Suppressor macrophage treated with lipopolysaccharide for 1 hour (primary cell): ENCODE measurements at places on chromosomes 5 and 9.
A peak's percentile ranks its signal among the peaks of the same experiment; 100 is the strongest.

DNA sequence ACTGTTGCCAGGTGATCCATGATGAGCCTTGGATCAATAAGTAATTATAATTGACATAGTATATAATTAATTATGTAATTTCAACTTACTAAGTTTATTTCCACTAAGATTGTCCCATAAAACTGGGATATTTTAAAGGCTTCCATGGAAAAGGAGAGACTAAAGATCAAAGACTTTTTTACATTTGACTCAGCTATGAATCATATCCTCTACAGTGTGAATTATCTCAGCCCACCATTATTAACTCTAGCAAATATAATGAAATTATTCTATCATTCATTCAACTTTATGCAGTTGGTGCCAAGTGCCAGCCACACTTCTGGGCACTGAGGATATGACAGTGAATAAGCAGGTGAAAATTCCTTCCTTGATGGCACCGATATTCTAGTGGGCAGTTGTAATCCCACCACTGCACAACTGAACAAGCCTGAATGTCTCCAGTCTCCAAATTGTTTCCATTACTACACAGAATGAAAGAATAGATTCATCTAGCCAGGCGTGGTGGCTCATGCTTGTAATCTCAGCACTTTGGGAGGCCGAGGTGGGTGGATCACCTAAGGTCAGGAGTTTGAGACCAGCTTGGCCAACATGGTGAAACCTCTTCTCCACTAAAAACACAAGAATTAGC, 21.9 kb upstream of the TXN start:
- no peak for DNase-seq

- DNase-seq = peak; percentile 48
Measured at GRCh38 chr9:117744856-117745389, 40.7 kb downstream of the TLR4 start.

DNA sequence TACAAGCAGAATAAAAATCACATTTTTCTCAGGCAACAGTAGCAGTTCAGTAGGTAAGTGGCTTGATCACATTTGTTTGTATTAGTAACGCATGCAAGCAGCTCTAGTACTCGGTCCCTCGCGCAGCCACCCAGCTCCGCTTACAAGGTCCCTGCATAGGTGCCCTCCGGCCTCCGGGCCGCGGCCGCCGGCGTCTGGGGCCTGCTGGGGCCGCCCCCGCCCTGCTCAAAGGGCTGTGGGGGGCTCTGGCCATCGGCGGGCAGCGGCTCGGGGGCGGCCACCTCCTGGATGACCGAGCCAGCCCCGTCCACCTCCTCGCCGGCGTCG, 50.2 kb upstream of the UBAC1 start:
- DNase-seq = no peak

GRCh38 chr5:73137563-73138530, 17.5 kb downstream of the TMEM171 start:
- no peak for DNase-seq

DNA sequence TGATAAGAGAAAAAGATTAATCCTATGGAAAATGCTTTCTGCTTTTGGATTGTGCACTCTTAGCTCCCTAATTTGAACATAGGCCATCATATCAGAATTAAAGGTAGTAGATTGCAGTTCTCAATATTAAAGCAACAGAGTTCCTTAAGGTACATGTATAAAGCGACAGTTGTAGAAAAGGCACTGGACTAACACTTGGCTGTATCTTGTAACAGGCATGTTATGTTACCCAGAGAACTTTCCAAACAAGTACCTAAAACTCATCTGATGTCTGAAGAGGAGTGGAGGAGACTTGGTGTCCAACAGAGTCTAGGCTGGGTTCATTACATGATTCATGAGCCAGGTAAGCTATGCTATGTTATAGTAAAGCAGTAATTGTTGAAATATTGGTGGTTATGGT, 3.3 kb upstream of the SECISBP2 start:
- DNase-seq = no peak

- DNase-seq = no peak
Measured at GRCh38 chr5:570886-571285, 41.3 kb upstream of the CEP72 start.

- DNase-seq = peak; percentile 57
Measured at GRCh38 chr9:116992865-116993264, 305.8 kb downstream of the TRIM32 start.

DNA sequence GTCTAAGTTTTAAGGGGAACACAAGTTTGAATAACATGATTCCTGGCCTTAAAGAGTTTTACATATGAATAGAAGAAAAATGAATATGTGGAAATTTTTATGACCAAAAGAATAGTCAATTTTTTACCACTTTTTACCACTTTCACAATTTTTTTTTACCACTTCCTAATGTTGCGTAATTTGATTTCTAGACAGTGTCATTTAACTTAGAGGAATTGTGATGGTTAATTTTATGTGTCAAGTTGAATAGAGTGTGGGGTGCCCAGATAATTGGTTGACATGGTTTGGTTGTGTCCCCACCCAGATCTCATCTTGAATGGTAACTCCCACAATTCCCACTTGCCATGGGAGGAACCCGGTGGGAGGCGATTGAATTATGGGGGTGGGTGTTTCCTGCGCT, 416.6 kb downstream of the KIF4B start:
- DNase-seq = peak; percentile 1

DNA sequence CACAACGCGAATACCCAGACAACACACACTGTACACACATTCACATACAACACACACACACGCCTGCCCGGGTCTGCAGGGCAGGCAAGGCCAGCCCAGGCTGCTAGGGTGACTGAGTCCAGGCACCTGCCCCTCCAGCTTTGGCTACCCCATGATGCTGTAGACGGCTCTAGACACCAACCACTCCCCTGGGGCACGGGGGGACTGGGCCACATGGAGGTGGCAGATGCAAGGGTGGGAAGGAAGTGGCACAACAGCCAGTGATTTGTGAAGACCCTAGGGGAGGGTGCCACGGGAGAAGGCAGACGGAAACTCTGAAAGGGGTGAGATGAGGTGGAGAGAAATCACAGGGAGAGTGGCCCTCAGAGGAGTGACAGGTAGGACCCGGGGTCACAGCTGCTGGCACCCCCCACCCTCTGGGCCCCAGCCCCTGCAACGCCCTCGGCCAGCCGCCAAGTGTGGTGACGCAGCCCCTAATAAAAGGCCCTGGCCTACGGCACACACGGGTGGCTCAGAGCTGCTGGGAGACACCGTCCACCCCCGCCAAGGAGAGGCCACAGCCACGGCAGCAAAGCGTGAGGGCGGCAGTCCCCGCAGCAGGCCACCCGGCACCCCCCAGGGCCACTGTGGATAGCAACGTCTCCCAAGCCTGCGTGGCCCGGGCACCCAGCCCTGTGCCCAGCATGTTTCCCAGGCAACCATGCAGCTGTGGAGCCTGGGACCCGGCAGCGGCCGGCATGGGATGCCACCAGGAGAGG, 6.6 kb upstream of the CCDC187 start:
- DNase-seq = no peak

- DNase-seq = no peak
Measured at GRCh38 chr9:16461137-16461840, 409.2 kb downstream of the BNC2 start.

GRCh38 chr9:137070906-137071275, 534 bp upstream of the SAPCD2 start:
- peak; percentile 49 for DNase-seq

- no peak for DNase-seq
Measured at GRCh38 chr5:148912146-148912545, 85.7 kb downstream of the ADRB2 start.
